ENCODE measurements at places on chromosomes 7 and 10.

- DNase-seq = no peak
These were observed 291.1 kb downstream of the BBS9 start for GRCh38 chr7:33420311-33420940.

- DNase-seq = no peak
These were observed 224.7 kb downstream of the HECW1 start for GRCh38 chr7:43337191-43337590.

- no peak for DNase-seq
These were observed 187.1 kb downstream of the KIF20B start for GRCh38 chr10:89888321-89889070.

GRCh38 chr10:24848195-24848594, 104.2 kb downstream of the PRTFDC1 start:
- no peak for DNase-seq

DNA sequence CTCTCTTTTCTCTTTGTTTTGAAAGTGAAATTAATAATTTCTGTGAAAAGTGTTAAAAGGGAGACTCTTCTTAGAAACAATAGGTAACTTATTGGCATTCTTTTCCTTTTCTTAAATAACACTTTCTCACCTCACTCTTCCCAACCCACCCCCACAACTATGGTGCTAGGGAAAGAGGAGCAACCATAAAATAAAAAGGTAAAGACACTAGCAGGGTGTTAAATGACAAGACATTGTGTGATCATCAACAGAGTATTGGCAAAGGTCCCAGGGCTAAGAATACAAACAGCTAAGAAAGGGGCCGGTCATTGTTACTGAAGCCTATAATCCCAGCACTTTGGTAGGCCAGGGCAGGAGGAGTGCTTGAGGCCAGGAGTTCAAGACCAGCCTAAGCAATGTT, 183.7 kb downstream of the NEBL start:
- no peak for DNase-seq

- no peak for DNase-seq
These were observed 51.9 kb downstream of the GNA12 start for GRCh38 chr7:2792235-2792634.

DNA sequence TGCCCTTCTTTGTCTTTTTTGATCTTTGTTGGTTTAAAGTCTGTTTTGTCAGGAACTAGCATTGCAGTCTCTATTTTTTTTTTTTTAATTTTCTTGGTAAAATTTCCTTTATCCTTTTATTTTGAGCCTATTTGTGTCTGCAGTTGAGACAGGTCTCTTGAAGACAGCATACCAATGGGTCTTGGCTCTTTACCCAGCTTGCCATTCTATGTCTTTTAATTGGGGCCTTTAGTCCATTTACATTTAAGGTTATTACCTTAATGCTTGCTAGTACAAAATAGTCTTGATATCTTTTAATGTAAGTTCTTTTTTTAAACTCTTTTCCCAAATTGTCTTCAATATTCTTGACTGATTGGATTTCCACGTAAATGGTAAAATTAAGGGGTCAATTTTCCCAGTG, 398.3 kb upstream of the CHRM2 start:
- DNase-seq = no peak

DNA sequence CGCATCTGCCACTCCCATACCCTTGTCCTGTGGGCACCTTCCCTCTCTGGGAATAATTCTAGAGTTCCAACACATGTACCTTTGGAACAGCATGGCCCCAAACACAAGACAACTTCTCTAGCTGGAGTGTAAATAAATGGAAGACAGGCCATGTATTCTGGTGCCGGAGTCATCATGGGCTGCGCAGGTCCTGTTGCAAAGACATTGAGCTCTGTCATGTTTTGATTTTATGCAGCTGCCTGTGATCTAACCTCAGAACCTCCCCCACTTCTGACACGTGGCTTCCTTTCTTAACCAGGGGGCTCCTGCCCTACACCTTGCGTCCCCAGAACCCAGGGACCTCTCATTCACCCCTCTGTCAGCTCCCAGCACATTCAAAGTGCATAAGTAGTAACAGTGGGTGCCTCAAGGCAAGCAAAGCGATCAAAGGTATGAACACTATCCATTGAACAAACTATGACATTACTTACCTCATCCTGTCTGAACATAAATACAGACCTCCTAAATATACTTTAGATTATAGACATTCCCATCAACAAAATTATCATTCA, 219.9 kb downstream of the FGFR2 start:
- DNase-seq = no peak

DNA sequence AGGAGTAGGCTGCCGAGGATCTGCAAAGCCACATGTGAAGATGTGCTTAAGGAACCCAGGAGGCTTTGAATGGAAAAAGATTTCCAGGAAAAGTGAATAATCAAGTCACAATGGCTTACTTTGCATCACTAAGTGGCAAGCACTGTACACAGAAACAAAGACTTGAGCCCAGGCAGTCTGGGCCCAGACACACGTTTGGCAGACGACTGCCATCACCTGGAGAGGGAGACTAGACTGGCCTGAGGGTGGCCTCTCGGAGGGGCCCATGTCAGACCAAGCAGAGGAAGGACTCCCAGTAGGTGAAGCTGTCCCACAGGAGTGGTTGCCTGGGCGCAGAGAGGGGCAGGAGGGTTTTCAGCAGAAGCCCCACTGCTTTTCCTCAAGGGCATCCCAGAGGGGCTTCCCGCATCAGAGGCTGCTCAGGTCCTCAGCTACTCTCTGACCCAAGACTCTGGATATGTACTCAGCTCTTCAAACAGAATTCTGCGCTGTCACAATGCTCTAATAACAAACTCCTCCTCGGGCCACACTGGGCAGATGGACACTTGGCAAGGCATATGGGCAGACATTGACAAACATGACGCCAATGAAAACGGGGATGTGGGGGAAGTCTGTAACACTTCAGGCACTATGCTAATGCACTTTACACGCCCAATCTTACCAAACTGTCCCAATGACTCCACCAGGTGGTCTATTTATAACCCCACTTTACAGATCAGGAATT, 27.9 kb upstream of the FRAT2 start:
- no peak for DNase-seq

- peak; percentile 59 for DNase-seq
These were observed 1.2 kb downstream of the PPP1R9A start for GRCh38 chr7:94908323-94909178.

- DNase-seq = no peak
These were observed 10.2 kb downstream of the MYL10 start for GRCh38 chr7:101618916-101619315.

GRCh38 chr10:25813511-25813910, 120.5 kb upstream of the MYO3A start:
- no peak for DNase-seq

- DNase-seq = peak; percentile 57
These were observed 50.3 kb downstream of the HIP1 start for GRCh38 chr7:75688200-75689136.

GRCh38 chr7:139192014-139192706, 38.9 kb upstream of the UBN2 start:
- no peak for DNase-seq

- no peak for DNase-seq
These were observed 28.0 kb upstream of the GSAP start for GRCh38 chr7:77444123-77444522.

DNA sequence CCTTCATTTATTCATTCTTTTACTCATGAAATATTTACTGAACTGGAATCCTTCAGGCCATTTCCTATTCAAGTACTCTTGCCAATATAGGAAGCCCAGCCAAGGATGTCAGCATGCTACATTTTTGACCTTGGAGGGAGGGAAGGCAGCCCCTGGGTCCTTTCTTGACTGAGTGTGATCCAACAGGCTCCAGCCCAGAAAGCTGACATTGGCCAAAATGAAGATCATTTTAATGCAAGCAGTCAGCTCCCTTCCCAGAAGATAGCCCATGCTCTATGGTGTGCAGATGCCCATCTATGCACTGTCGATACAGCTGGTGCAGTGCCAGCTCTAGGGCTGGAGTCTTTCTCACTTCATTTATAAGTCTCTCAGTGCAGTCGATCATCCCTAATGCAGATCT, 646.0 kb downstream of the KCNMA1 start:
- DNase-seq = no peak

GRCh38 chr10:59047180-59047579, 129.3 kb upstream of the PHYHIPL start:
- DNase-seq = no peak

GRCh38 chr10:71009126-71009525, 120.8 kb upstream of the PCBD1 start:
- DNase-seq = peak; percentile 6

- no peak for DNase-seq
These were observed 58.9 kb downstream of the MPP7 start for GRCh38 chr10:28243923-28244322.

DNA sequence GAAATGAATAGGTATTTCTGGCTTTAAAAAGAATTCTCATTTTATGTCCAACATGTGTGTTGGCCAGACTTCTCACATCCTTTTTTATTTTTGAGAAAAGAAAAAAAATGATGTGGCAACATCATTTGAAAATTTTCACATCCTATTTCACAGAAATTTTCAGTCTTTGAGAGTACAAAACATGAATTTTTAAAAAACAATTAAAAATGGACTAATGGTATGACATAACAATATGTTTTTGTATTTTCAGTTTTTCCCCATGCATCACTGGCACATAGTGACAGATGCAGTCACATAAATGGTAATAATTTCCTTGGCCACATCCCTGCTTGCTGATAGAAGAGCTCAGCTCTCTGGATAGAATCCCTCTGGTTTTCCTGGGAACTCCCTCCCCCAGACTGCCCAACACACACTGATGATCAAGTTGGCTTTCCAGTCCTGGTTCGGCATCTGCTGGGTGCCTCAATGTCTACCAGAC, 188.5 kb upstream of the AGR3 start:
- DNase-seq = no peak

GRCh38 chr7:68038621-68039314, 1042.1 kb downstream of the TYW1 start:
- DNase-seq = no peak

DNA sequence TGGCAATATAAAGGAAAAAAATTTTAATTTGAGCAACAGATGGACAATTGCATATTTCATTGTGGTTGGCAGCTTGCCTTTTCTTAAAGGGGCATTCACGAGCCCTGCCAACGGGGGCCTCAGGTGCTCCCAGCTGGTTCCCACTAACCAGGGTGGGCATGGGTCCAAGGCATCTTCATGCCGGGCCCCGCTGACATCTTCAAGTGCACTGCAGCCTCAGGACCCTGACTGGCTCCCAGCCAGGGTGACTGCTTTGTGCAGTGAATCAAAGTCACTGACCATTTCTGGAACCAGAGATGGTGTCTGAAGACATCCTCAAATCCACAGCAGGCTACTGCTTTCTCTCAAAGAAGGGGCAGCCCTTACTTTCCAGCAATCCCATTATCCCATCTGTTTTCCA, 275.2 kb upstream of the MGMT start:
- DNase-seq = peak; percentile 25

DNA sequence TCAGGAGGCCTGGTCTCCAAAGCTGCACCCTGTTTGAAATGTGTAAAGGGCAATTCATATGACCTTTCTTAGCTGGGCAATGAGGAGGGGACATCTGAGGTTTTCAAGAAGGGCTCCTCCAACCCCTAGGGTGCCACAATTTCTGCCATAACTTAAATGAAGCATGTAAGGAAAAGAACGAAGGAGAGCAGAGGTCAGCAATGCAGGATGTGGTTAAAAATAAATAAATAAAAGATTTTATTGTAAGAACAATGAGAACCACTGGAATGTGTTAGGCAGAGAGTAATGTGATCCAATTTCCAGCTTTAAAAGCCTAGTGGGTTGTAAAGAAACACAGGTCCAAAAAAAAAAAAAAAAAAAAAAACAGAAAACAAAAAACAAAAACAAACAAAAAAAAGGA, 673.1 kb downstream of the TNS3 start:
- no peak for DNase-seq

- DNase-seq = no peak
These were observed 20.7 kb downstream of the AHCYL2 start for GRCh38 chr7:129245533-129245932.

GRCh38 chr7:5777932-5778331, 3.5 kb downstream of the RNF216 start:
- DNase-seq = no peak

- no peak for DNase-seq
These were observed 198.7 kb downstream of the SKIDA1 start for GRCh38 chr10:21326594-21327288.

- DNase-seq = no peak
These were observed 14.6 kb downstream of the LRRC17 start for GRCh38 chr7:102927312-102927933.

- DNase-seq = no peak
These were observed 576.9 kb upstream of the GHITM start for GRCh38 chr10:83562381-83562780.

DNA sequence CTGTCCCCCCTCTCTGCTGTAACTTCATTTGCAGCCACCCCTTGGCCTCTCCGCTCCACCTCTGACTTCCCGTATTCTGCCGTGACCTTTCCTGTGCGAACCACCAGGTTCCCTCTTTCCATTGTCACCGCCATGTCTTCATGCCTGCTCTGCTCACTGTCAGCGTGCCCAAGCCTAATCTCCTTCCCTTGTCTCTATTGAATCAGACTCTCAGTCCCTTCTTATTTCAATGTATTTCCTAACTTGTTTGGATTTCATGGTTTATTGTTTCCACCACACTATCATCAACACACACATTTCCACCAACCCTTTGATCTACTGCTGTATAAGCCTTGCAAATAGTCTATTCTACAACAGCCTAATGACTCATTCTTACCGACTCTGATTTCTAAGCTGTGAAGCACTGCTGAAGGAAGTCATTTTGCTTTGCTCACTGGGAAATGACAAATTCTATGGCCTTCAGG, 30.0 kb upstream of the INHBA start:
- no peak for DNase-seq

- no peak for DNase-seq
These were observed 48.4 kb downstream of the MPP7 start for GRCh38 chr10:28254290-28254985.

- DNase-seq = peak; percentile 10
These were observed 88.4 kb upstream of the CDK6 start for GRCh38 chr7:92924800-92925199.

DNA sequence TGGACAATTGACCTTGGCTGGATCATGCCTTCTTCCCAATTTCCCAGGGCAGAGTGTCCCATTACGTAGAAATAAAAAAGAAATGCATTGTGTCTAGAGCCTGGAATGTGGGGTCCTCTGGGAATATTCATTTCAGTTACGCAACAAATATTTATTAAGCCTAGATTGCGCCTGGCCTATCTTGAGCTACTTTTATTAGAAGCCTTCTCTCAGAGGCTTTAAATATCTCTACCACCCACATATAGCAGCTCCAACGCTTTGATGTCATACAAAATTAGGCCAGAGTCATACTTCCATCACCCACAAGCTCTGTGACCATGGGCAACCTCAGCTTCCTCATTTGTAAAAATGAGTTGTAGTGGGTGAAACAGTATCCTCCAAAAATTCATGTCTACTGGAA, 24.9 kb upstream of the CARD11 start:
- no peak for DNase-seq

GRCh38 chr10:79209340-79209739, 137.9 kb upstream of the PPIF start:
- DNase-seq = no peak
